AG04450 (cell line): ENCODE measurements at places on chromosomes 16 and 17.

GRCh38 chr16:10862438-10862837 lies 14.6 kb upstream of the CIITA start:
- DNase-seq = no peak

DNA sequence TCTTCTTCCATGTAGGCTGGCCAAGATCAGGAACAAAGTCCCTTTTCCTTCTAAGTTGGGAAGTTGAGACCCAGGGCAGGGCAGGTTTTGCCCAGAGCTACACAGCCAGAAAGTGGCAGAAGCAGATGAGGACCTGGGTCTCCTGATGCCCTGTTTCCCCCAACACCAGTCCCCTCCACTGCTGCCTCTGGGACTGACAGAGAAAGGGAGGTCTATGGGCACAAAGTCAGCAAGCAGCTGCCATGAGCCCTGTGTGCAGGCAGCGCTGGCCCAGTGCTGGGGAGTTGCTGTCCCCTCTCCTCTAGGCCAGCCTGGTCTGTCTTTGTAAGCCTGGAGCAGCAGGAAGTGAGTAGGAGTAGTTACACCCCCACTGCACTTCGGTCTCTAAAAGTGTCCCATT lies 46.9 kb upstream of the NKD1 start:
- DNase-seq = no peak

- DNase-seq = no peak
These were observed 14.7 kb upstream of the BCAR1 start for GRCh38 chr16:75265911-75266701.

DNA sequence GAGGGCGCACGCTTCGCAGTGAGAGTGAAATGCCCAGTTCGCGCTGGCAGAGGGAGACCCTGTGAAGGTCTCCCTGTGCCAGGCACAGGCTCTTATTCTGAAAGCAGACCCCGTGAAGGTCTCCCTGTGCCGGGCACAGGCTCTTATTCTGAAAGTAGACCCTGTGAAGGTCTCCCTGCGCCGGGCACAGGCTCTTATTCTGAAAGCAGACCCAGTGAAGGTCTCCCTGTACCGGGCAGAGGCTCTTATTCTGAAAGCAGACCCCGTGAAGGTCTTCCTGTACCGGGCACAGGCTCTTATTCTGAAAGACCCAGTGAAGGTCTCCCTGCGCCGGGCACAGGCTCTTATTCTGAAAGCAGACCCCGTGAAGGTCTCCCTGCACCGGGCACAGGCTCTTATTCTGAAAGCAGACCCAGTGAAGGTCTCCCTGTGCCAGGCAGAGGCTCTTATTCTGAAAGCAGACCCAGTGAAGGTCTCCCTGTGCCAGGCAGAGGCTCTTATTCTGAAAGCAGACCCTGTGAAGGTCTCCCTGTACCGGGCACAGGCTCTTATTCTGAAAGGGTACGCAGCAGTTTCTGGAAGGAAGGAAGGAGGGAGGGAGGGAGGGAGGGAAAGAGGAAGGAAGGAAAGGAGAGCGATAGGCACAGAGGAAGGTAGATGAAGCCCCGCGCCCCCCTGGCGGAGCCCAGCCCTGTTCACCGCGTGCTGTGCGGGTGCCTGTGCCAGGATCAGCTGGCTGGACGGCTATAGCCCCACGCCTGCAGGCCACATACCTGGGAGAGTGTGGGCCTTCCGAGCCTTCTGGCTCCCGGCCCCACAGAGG lies 55.3 kb downstream of the WDR45B start:
- DNase-seq = peak; percentile 23

DNA sequence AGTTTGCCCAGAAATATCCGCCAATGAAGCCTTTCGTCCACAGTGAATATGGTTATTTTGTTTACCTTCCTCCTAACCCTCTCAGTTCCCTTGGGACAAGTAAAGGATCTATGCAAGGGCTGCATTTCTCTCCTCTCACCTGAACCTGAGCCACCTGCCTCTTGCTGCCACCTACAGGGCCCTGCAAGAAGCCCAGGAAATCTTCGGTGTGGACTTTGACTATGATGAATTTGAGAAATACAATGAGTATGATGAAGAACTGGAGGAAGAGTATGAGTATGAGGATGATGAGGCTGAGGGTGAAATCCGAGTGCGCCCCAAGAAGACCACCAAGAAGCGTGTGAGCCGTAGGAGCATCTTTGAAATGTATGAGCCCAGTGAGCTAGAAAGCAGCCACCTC lies 14.0 kb downstream of the SUPT6H start:
- DNase-seq = no peak

DNA sequence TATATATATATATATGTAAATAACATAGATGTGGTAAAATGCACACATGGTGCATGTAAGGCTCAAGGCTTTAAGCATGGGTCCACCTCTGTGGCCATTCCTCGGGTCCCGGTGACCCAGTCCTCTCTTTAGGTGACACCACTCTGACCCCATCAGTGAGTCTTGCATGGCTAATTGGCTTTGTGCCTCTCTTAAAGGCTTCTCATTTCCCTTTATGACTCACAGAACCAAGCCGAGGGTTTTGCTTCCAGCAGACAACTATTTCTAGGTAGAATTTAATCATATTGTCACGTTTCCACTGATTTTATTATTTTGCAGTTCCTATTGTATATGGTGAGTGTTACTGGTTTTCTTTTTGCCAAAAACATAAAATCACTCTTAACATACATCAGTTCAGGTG lies 59.7 kb downstream of the PLCG2 start:
- DNase-seq = no peak

GRCh38 chr17:34051046-34051445 lies 204.0 kb upstream of the CCL2 start:
- no peak for DNase-seq

GRCh38 chr17:80879723-80880647 lies 111.7 kb upstream of the CHMP6 start:
- DNase-seq = no peak

- DNase-seq = no peak
These were observed 358.4 kb upstream of the CDH5 start for GRCh38 chr16:66008136-66008535.

GRCh38 chr17:65155622-65156021 lies 18.5 kb downstream of the RGS9 start:
- no peak for DNase-seq

- DNase-seq = no peak
These were observed 1010.9 kb downstream of the KCNJ18 start for GRCh38 chr17:22703204-22703603.

DNA sequence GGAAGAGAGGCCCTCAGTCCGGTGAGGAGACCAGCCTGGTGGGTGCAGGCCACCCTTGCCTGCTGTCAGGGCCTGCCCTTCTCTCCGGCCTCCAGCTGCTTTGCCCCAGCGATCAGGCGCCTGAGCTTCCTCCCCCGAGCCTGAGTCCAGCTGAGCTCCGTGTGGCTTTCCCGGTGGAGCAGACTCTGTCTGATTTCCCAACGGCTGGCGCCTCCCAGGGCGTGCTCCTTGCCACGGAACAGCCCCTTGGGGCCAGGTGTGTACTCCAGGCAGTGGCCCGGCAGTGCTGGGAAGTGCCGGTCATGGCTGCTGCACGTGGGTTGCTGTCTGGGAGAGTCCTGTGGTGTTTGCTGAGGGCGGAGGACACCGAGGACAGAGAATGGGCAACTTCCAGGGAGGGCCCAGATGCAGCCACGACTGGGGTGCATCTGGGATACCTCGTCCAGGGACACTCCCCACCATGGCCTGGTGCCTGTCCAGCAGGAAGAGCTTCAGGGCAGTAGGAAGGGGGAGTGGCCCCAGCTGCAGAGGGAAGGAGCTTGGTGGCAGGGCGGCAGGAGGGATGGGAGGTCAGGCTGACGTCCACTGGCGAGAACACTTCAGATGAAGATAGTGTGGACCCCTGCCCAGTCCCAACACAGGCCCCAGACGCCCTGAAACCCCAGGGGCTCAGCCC lies 22.5 kb downstream of the METRNL start:
- DNase-seq = no peak

GRCh38 chr16:3858801-3859200 lies 21.7 kb downstream of the CREBBP start:
- no peak for DNase-seq

DNA sequence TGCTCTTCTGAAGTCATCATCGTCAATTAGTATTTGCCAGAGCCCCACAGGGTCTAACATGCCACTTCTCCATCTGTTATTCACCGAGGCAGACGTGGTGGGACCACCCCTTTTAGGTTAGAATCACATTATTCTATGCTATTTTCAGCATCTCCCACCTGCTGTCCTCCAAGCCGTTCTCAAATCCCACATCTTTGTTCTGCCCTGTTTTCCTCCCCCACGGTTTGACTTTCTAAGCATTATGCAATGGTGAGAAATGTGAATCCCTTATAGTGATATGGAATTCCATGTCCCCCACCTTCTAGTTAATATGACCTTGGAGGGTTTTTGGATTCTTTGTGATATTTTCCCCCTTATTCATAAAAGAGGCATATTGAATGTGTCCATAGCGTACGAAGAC lies 634.1 kb upstream of the RBFOX1 start:
- no peak for DNase-seq

GRCh38 chr17:17141860-17142552 lies 64.1 kb downstream of the PLD6 start:
- DNase-seq = no peak

DNA sequence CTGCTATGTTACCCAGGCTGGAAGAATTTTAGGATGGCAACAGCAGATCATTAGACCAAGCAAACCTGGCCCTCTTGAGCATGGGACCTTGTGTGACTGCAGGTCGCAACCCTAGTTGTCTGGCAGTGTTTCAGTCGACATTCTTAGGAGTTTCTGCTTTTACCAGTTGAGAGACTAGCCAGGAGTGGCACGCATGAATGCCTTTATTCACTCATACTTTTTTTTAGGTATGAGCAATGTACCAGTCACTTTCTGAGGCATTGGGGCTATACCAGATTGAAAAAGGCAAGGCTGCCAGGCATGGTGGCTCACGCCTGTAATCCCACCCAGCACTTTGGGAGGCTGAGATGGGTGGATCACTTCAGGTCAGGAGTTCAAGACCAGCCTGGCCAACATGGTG lies 28.2 kb upstream of the HAS3 start:
- no peak for DNase-seq

DNA sequence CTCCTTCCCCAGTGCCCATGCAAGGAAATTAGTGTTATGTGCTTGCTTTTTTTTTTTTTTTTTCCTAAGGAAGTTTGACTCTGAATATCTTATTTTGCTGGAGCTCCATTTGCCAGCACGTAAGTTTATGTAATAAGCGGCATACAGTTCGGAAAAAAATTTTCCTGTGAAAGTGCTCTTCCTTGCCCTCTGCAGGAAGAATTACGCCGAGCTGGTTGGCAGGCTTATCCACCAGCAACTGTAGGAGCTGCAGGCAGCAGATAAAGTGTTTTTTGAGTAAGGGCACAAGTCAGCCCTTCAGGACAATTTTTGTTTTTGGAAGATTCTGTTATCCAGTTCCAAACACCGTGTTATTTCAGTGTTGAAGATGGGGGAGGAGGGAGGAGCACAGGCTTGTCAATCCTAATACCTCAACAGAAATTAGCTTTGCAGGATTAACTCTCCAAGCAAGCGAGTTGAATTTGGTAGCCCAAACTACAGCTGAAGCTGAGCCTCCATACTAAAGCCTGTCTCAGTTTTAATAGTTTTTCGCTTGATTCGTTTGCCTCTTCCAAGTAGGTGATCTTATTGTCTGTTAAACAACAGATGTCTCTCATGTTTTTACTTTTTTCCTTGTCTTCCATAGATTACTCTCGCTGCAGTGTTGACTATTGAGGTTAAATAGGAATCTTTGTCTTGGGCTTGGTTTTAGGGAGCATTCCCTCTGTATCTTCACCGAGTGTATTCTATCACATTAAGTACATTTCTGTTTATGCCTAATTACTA lies 1.1 kb downstream of the SPECC1 start:
- peak; percentile 16 for DNase-seq

GRCh38 chr16:52861614-52862022 lies 191.1 kb downstream of the CHD9NB start:
- no peak for DNase-seq

DNA sequence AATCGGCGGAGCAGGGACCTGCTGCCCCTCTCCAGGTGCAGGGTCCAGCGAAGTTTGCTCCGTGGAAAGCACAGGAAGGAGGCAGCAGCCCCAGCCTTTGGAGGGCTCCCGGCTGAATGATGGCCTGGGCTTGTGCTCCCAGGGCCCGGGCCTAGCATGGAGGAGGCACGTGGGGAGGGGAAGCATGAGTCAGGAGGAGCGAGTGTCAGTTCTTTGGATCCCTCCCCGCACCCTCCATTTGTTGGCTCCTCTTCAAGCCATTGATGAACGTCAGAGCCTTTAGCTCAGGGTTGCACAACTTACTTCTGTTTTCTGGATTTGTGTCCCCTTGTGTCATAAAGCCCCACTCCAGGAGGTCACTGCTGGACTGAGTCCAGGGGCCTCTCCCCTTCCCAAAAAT lies 25.8 kb downstream of the TTYH2 start:
- no peak for DNase-seq

DNA sequence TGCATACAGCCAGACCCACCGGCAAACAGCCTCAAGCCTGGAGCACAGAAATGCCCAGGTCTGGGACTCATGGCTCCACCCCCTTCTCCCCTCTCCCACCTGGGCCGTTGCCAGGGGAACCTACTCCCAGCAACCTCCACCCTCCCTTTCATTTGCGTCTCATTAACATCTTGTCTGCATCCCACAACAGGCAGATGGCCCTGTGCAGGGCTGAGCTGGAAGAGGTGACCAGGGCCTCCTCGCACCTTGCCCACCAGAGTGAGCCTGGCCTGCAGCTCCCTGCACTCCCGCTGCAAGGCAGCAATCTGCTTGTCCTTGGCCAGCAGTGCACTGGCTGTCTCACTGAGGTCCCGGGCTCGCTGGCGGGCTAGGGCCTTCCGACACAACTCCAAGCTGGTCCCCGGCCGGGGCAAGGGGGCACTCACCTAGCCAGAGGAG lies 3.3 kb downstream of the TSPOAP1 start:
- DNase-seq = no peak

- no peak for DNase-seq
These were observed 214.1 kb downstream of the RPTOR start for GRCh38 chr17:80758481-80759376.
